Hair follicular keratinocyte (primary cell): ENCODE measurements at places on chromosomes 5 and 9. TPM values are rescaled to one million over a fixed set of nuclear protein-coding genes. Genes with fewer than 3 reads are reported as not detected.

ZNF658 gene
- total RNA-seq = 3.1 and 3.5 TPM in 2 replicates

NOXA1 gene
- total RNA-seq = 0.31 TPM in 1 of 2 replicates, not detected in the other

PPP2R2B gene
- total RNA-seq = 1.8 and 2.7 TPM in 2 replicates

GRIN1 gene
- total RNA-seq = 0.04 and 0.23 TPM in 2 replicates

SOHLH1 gene
- not detected in 2 replicates for total RNA-seq

WNT8A gene
- not detected in 2 replicates for total RNA-seq

SH2D3C gene
- 0.15 and 0.23 TPM in 2 replicates for total RNA-seq

TEX48 gene
- total RNA-seq = not detected in 2 replicates

PARP8 gene
- total RNA-seq = 7.6 and 8.8 TPM in 2 replicates

GNA14 gene
- total RNA-seq = not detected in 2 replicates

SLC31A1 gene
- 16.1 and 20.4 TPM in 2 replicates for total RNA-seq

YTHDC2 gene
- total RNA-seq = 11.5 and 12.1 TPM in 2 replicates

ADAMTS2 gene
- total RNA-seq = 0.23 and 0.68 TPM in 2 replicates

ADAM19 gene
- total RNA-seq = 9.3 and 15.2 TPM in 2 replicates

DIRAS2 gene
- not detected in 2 replicates for total RNA-seq

TTLL11 gene
- total RNA-seq = 4.6 and 8.3 TPM in 2 replicates

FBP2 gene
- not detected in 2 replicates for total RNA-seq

DBH gene
- total RNA-seq = not detected in 2 replicates

GABRB2 gene
- not detected in 2 replicates for total RNA-seq

CSF1R gene
- total RNA-seq = under 0.01 TPM in 1 of 2 replicates, not detected in the other

DTWD2 gene
- total RNA-seq = 4.4 and 6.0 TPM in 2 replicates

WNK2 gene
- total RNA-seq = not detected in 2 replicates

TDRD7 gene
- 3.0 and 4.6 TPM in 2 replicates for total RNA-seq

IFNW1 gene
- total RNA-seq = not detected in 2 replicates

DDX4 gene
- not detected in 2 replicates for total RNA-seq
